SK-N-MC (cell line): ENCODE measurements at places on chromosomes 1 and 21.

DNA sequence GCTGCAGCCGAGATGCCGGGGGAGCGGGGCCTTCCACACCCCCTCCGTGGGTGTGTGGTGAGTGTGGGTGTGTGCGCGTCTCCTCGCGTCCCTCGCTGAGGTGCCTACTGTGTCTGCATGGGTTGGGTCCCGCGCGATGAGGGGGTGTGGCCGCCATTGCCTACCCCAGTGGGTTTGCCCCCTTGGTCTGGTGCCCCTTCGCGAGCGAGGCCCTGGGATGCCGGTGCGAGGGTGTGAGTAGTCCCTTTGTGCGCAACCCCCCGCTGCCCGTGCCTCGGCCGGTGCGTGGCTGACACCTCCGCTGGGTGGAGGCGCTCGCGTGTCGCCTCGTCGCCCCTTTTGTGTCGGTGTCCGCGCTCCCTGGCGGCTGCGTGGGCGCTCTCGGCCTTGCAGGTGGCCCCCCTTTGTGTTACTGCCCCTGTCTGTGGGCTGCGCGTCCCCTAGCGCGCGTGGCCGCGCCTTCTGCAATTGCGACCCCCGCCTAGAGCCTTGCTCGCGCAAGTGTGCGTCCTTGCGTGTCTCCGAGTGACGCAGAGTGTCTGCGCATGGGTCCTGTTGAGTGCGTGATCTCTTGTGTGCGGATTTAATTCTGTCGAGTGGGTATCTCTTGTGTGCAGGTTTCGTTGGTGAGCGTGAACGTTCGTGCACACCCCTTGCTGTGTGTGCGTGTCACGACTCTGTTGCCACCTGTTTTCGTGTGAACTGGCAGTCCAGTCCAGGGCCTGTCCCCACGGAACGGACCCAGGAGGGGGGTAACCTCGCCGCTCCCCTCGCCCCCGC is 553 bp downstream of the TTC3 start:
- DNase-seq = no peak

DNA sequence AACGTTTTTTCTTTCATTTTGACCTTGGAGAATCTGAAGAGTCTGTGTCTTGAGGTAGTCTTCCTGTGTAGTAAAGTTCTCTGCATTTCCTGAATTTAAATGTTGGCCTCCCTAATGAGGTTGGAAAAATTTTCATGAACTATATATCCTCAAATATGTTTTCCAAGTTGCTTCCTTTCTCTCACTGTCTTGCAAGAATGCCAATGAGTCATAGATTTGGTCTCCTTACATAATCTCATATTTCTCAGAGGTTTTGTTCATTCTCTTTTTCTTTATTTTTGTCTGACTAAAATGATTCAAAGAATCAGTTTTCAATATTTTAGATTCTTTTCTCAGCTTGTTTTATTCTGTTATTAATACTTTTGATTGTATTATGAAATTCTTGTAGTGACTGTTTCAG is 87.6 kb downstream of the DRAM2 start:
- DNase-seq = no peak

GRCh38 chr1:45442272-45442671 is 48.7 kb downstream of the TESK2 start:
- DNase-seq = no peak

DNA sequence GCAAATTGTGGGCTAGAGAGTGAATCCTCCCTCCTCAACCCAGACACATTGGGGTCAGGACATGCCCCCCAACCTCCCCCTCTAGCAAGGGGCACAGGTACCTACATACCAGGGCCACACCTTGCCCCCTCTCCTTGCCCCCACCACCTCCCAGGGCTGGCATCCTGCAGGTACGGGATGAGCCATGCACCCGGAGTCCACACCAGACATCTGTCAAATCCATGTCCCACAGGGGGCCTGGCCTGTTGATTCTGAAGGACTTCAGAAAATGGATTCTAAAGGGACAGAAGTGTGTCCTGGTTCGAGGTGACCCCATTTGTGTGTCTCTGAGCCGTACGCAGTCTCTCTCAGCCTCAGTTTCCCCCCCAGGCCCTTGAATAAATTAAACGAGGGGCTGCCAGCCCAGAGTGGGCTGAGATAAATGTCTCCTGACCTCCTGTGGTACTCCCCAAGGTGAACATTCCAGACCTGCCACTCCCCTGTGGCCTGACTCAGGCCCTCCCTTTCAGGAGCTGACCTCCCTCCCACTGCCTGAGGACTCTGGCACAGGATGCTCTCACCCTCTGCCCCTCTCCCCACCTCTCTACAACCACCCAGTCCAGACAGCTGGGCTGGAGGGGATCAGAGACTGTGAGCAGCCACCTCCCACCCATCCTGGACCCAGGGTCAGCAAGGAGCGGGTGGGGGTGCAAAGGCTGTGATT is 94.5 kb downstream of the EPHB2 start:
- DNase-seq = no peak

DNA sequence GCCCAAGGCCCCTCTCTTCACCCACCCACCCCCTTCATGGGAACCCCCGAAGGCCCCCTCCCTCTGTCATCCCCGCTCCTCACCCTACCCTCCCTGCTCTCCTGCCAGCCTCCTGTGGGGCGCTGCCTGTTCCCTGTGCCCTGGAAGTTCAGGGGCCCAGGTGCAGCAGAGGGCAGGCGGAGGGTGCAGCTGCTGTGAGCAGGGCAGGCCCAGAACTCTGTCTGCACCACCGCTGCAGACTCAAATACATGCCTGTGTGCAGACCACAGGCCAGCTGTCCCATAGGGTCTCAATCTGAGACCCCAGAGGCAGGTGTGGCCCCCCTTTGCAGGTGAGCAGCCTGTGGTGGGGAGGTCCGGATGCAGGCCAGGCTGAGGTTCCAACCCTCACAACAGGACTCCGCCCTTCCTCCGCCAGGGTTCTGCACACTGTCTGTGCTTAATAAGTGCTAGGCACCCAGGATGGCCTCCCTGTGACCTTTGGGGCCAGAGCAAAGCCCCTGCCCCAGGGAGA is 62.5 kb downstream of the WNT9A start:
- DNase-seq = no peak
